ENCODE measurements at places on chromosomes 11 and 22.

- DNase-seq = no peak
These were observed 5.2 kb upstream of the CCDC188 start for GRCh38 chr22:20156042-20156389.

- DNase-seq = no peak
These were observed 937.8 kb upstream of the CHORDC1 start for GRCh38 chr11:91160661-91161060.

GRCh38 chr11:88411265-88411664, 73.7 kb upstream of the CTSC start:
- DNase-seq = no peak

- DNase-seq = no peak
These were observed 15.2 kb downstream of the PAX6 start for GRCh38 chr11:31795706-31796498.

GRCh38 chr11:19713196-19714021, 772 bp downstream of the NAV2 start:
- no peak for DNase-seq

DNA sequence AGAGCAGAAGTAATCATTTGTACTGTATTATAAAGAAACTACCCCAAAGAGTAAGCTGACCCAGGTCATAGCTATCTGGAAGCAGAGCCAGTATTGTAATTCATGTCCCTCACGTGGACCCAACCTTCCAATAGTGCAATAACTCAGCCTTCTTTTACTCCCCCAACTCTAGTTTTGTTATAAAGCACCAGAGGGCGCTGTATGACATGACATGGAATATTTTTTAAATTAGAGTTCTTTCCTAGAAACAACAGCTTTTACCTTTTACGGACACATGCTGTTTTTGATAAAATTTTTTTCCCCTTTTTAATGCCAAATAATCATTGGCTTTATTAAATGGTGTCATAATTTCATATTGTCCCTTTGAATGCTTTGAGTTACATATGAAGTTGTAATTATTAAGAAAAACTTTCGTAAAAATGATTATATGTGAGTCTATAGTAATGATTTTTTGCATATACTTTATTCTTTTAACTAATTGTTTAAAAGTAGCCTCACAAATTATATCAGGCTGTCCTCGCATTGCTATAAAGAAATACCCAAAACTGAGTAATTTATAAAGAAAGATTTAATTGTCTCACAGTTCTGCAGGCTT, 76.9 kb downstream of the DKK3 start:
- no peak for DNase-seq

GRCh38 chr11:125226706-125227105, 62.2 kb downstream of the PKNOX2 start:
- DNase-seq = no peak

GRCh38 chr11:64764040-64764611, 4.4 kb upstream of the PYGM start:
- DNase-seq = no peak

- no peak for DNase-seq
These were observed 40.3 kb downstream of the MEI1 start for GRCh38 chr22:41739576-41739975.

GRCh38 chr11:4484310-4484709, 1.9 kb downstream of the OR52K1 start:
- DNase-seq = no peak

GRCh38 chr11:116539211-116539610, 233.6 kb downstream of the BUD13 start:
- no peak for DNase-seq

GRCh38 chr22:31075961-31076360, 5.2 kb upstream of the SMTN start:
- DNase-seq = no peak

- no peak for DNase-seq
These were observed 36.1 kb upstream of the TSPAN18 start for GRCh38 chr11:44690651-44691050.

DNA sequence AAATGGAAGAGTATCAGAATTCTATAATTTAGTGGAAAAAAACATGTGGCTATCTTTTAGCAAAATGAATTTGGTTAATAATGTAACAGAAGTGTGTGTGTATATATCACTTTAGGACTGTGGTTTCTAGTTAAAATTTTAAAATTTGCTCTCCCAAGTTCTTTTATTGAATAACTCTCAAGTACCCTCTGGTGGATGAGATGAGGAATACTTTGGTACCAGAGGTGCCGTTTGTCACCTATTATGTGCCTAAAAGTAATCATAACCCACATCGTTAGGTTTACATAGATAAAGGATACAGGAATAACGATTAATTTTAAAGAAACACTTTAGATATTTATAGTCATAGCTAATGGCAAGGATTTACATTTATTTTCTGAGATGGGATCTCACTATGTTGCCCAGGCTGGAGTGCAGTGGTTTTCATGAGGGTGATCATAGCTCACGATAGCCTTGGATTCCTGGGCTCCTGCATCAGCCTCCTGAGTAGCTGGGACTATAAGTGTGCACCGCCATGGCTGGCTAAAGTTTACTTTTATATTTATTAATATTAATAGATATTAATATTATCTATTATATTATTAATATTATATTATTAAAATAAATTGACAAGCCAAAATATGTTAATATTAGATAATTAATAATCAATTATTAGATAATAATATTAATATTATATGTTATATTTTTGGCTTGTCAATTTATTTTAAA, 66.7 kb upstream of the CAPRIN1 start:
- DNase-seq = no peak

GRCh38 chr11:72584293-72584938, 89.8 kb downstream of the PDE2A start:
- DNase-seq = no peak

GRCh38 chr22:33986167-33986771, 66.0 kb upstream of the LARGE1 start:
- no peak for DNase-seq

GRCh38 chr11:104246590-104246989, 82.6 kb upstream of the PDGFD start:
- no peak for DNase-seq

GRCh38 chr11:107157146-107157808, 139.0 kb upstream of the GUCY1A2 start:
- DNase-seq = no peak

GRCh38 chr11:34063061-34063795, 11.7 kb downstream of the CAPRIN1 start:
- DNase-seq = no peak

DNA sequence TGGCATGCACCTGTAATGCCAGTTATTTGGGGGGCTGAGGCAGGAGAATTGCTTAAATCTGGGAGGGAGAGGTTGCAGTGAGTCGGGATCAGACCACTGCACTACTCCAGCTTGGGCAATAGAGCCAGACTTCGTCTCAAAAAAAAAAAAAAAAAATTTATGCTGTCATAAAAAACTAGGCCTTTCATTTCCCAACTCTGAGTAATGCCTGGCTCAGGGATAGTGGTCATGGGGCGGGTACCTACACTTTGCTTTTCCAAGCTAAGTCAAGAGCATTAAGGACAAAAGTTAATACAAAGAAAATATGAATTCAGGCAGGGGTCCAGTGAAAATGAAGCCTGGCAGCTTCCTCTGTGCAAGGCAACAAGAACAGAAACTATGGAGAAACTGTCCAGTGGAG, 16.3 kb downstream of the CPSF7 start:
- no peak for DNase-seq

DNA sequence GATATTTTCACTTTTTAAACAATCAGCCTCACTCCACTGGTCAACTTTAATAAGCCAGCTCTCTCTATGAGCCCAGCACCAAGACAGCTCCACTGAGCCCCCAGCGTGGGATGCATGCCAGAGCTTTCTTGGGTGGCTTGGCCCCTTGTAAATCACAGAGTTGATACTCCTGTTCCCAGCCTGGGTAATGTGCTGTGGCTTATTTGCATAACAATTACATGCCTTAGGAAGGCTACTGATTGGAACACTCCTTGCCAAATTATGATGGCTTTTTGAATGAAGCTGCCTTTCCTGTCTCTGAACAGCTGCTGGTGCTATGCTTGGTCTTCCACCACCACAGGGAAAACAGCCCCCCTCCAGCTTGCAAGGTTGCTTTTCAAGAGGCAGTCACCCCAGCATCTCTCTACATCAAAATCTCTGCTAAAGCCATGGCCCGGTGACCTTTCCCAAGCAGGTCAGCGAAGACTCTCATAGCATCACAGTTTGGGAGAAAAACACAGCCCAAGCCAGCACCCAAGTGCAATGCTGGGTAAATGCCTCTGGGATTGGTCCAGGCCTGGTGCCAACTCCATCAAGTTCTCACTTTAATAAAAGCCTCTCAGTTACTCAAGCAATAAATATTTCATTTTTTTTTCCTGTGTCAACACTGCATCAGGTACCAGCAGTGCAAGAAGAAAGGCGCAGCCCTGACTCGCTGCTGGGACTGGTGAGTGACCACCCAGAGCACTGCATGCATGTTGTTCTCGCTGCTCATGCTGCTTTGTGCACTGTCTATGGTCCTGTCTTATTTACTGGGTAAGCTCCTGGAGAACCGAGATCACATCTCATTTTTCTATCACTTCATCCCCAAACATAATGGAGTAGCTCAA, 549.3 kb downstream of the OPCML start:
- no peak for DNase-seq

DNA sequence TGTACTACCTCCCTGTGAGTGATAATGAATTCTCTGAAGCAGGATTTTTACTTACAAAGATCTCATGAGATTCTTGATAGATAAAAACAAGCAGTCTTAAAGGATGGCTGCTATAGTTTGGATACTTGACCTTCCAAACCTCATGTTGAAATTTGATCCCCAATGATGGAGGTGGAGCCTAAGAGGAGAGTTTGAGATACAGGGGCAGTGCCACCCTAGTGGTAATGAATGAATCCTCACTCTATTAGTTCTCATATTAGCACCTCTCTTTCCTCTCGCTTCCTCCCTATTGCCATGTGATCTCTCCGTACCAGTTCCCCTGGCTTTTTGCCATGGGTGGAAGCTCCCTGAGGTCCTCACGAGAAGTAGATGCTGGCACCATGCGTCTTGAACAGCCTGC, 37.9 kb upstream of the OR8B8 start:
- no peak for DNase-seq

DNA sequence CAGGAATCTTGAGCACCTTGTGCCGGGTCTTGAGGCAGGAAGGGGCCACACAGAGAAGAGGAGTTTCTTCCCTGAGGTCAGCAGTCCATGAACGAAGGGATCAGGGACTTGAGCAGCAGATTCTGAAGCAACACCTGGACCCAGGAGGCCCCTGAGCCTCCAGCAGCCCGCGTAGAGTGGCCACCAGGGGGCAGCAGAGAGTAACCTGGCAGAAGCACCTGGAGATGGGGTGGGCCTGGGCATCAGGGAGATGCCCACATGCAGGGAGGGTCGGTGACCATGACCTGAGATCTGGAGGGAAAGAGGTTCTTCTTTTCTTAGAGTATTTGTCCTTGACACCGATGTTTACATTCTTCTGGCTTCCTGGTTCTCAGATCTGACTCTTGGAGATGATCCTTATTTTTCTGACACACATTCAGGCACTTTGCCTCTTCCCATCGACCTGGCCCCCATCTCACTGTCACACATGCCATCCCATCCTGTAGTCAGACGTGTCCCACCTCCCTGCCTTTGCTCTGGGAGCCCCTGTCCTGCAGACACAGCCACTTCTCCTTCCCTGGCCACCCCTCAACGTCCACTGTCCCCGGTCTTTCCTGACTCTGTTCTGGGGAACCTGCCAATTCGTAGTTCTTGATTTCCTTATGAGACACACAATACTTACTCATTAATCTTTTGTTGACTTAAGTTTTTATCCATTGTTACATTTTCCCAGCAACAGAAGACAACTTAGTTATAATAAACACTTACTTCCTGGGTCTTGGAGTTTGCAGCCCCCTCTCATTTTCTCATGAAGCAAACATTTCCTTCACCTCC, 66.5 kb downstream of the GGTLC2 start:
- peak; percentile 65 for DNase-seq

DNA sequence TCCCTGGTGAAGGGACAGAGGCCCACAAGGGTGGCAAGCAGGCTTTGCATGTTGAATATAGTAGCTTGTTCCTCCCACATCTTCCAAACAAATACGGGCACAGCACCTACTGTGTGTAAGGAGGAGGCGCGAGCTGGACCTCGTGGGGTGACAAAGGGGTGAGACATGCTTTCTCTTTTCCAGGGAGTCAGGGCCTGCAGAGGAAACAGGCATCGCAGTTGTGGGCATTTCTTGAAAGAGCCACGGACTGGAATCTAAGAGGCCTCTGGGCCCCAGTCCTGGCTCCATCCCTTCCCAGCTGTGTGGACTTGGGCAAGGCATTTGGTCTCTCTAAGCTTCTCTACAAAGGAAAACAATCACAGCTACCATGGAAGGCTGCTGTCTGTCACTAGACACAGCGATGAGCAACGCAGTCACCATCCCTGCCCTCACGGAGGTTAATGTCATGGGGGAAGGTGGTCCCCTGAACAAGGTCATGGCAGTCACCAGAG, 13.0 kb upstream of the CDC42EP1 start:
- no peak for DNase-seq

GRCh38 chr22:49292909-49293308, 534.8 kb downstream of the BRD1 start:
- DNase-seq = no peak

DNA sequence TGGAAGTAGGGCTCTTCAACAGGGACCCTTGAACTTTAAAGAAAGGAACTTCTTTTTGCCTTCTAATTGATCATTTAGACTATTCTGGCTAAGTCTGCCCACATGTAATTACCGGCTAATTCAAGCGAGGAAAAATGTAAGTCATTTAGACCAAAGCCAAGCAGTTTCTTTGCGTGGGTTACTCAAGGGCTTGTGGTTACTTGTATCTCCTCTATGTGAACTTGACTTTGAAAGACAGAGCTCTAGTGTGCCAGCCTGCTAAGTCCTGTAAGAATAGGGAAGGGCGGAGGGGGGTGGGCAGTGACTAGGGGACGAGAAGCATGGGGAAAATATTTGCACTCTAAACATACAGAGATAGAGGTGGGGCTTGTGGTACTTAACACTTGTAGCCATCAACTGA, 145.2 kb upstream of the TEAD1 start:
- DNase-seq = no peak

DNA sequence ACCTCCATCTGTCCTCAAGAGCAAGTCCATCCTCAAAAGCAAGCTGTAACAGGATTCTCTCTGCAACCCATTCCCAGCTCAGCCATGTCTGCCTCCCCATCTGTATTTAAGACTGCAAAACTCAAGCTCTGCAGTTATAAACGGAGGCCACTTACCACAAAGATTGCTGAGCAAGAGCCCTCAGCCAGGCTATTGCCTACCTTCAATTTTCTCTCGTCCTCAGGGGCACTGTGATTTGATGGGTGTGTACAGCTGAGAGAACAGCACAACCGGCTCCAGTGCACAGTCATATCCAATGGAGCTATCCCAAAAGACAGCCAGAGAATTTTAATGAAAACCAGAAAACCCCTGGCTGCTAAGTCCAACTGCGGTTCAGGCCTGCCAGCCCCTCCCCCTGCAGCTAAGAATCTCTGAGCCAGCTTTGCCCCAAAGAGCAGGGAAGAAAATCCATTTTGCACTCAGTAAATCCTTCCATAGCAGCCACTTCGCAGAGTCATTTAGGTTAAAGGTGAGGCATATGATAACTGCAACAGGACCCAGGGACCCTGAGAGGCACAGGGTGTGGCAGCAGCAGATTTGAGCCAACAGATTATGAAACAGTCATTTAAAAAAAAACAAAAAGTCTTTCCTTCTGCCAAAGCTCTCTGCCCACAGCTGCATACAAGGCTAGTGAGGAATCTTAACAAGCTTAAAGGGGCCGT, 37.6 kb downstream of the RAB30 start:
- no peak for DNase-seq
